ENCODE measurements at places on chromosomes 5 and 9.
A peak's percentile ranks its signal among the peaks of the same experiment; 100 is the strongest.

DNA sequence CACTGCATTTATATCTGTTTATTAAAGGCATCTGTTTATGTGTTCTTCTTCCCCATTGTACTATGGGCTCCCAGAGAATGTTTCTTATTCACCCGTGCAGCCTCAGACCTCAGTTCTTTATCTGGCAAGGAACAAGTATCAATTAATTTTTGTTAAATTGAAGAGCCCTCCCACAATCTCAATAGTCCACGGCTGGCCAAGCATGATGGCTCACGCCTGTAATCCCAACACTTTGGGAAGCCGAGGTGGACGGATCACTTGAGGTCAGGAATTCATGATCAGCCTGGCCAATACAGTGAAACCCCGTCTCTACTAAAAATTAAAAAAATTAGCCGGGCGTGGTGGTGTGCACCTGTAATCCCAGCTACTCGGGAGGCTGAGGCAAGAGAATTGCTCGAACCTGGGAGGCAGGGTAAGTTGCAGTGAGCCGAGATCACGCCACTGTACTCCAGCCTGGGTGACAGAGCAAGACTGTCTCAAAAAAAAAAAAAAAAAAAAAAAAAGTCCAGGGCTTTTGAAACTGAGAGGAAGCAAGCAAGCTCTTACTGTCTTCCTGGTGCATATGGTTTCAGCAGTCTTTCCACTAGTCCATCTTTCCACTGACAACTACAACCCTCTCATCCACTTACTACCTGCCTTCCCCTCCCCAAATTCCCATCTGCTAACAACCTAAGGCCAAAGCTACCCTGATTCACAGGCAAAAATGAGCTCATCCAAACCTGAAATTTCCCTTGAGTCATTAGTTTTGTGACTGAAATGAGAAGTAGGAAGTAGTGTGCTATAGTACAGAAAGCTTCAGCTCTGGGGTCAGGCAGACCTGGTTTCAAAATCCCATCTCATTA is 2.3 kb upstream of the HK3 start:
- peak; percentile 72 for DNase-seq

DNA sequence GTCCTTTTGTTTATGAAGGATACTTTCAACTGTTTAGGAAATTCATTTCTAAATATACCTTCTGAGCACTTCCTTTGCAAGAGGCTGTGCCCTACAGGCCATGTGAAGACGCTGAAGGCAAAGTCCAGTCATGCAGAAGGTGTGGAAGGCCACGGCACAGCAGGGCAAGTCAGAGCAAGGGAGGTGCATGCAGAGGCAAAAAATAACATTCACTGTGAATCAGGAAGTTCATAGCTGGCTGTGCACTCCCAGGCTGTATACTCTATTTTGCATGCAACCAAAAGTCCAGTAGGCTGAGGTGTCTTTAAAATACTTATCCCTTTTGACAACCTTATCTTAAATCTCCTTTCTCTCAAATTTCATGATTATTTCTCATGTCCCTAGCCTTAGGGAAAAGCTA is 50.3 kb downstream of the GNAQ start:
- peak; percentile 75 for DNase-seq

- DNase-seq = no peak
Measured at GRCh38 chr9:83235526-83235925, 172.6 kb upstream of the RASEF start.

DNA sequence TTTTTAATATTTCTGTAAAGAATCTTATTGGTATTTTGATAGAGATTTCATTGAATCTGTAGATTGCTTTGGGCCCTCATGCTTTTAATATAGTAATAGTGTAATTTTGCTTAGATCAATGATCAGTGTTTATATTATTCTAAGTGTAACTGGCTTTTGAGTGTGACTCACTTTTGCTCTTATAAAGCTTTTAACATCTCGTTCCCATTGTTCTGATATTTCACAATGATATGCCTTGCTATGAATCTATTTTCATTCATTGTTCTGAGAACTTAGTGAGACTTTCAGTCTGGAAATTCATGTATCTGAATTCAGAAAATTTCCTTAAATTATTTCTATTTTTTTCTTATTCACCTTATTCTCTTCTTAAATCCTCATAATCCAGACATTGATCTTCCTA is 13.5 kb upstream of the MAMDC2 start:
- no peak for DNase-seq

- DNase-seq = no peak
Measured at GRCh38 chr9:93681269-93682154, 105.1 kb downstream of the PHF2 start.

- no peak for DNase-seq
Measured at GRCh38 chr5:45627076-45627656, 69.0 kb downstream of the HCN1 start.
